ENCODE measurements at places on chromosomes 6 and 20. TPM values are rescaled to one million over a fixed set of nuclear protein-coding genes. Genes with fewer than 3 reads are reported as not detected.

GRCh38 chr6:39892490-39893129, 41.7 kb downstream of the MOCS1 start:
- H3K36me3 ChIP-seq, result peaks cover 4% of the 10 kb centered on the region
- peaks cover 2% of the 10 kb centered on the region for H3K27me3 ChIP-seq
- DNase-seq, result no peak
- H3K4me3 ChIP-seq, result no peak overlapping the region

DNA sequence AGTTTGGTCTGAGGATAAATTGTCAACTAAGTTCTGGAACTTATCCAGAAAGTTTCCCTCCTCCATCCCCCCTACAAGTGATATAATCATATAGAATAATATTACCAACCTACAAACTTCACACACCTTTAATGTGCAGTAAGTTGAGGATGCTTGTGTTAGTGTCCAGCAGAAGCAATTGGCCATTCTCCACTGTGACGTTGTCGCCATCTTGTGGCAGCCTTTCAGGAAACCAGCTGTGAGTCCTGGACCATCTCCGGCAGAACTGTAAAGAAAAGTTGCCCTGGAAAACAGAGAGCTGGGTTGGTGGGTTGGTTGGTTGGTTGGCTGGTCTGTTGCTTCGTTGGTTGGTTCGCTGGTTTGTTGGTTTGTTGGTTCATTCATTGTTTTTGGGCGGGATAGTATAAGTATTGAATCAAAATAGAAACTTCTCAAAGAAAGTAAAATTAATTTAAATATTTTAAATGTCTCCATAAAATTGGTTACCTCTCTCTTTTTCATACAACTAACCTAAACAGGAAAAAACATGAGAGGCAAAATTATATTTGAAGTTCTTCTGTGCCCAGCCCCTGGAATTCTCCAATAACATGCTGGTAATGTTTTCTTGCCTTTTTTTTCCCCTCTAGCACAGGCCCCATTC, 127.5 kb downstream of the PKHD1 start:
- no peaks in the 10 kb centered on the region for H3K36me3 ChIP-seq
- peak; percentile 53 for DNase-seq
- H3K4me3 ChIP-seq, result no peak overlapping the region
- H3K27me3 ChIP-seq, result peaks cover 39% of the 10 kb centered on the region
- H3K27ac ChIP-seq, result no peak overlapping the region
- H3K4me1 ChIP-seq, result peaks cover 3% of the 10 kb centered on the region

- no peaks in the 10 kb centered on the region for H3K36me3 ChIP-seq
- no peak overlapping the region for H3K27ac ChIP-seq
- H3K4me3 ChIP-seq, result no peak overlapping the region
- H3K4me1 ChIP-seq, result no peaks in the 10 kb centered on the region
Observed at GRCh38 chr6:137117581-137117980, 55.9 kb downstream of the IL22RA2 start.

- H3K36me3 ChIP-seq, result no peaks in the 10 kb centered on the region
- no peak for DNase-seq
- H3K4me3 ChIP-seq, result no peak overlapping the region
- peak overlapping the region; percentile 6 for H3K27ac ChIP-seq
Observed at GRCh38 chr6:32886681-32887383, 32.8 kb downstream of the PSMB9 start.

- H3K36me3 ChIP-seq, result peaks cover 12% of the 10 kb centered on the region
- no peaks in the 10 kb centered on the region for H3K4me1 ChIP-seq
- no peak overlapping the region for H3K27ac ChIP-seq
- H3K4me3 ChIP-seq, result no peak overlapping the region
- no peak for DNase-seq
- no peaks in the 10 kb centered on the region for H3K27me3 ChIP-seq
Observed at GRCh38 chr6:104729433-104729832, 130.3 kb downstream of the HACE1 start.

DNA sequence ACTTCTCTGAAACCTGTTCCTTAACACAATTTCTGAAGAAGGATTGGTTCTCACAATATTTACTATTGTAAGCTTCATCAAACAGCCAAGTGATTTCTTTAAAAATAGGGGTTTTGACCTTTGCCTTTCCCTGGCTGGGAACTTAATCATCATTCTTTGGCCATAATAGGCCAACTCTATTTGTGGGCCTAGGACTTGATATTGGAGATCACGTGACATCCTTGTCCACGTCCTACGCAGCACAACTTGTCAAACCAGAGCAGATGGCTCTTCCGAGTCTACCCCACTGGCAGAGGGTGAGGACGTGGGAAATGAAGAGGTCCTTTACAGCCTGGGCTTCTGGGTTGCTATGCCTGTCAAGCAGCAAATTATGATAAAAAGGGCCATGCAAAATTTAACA, 1030.6 kb downstream of the KIF16B start:
- DNase-seq, result no peak
- H3K27ac ChIP-seq, result no peak overlapping the region
- no peaks in the 10 kb centered on the region for H3K27me3 ChIP-seq
- peaks cover 24% of the 10 kb centered on the region for H3K4me1 ChIP-seq
- H3K4me3 ChIP-seq, result no peak overlapping the region
- H3K36me3 ChIP-seq, result no peaks in the 10 kb centered on the region

TBXT gene
- not detected for total RNA-seq

TNNC2 gene
- total RNA-seq, result not detected

Measured in mesothelial cell of epicardium (in vitro differentiated cells).